CD4-positive, alpha-beta T cell treated with Interleukin-12 subunit alpha and Interleukin-12 subunit beta, for 1 hour (primary cell): ENCODE measurements at places on chromosomes 1 and 21.

- DNase-seq: no peak
Observed at GRCh38 chr21:33367309-33367973, 35.8 kb upstream of the IFNGR2 start.

- DNase-seq: no peak
Observed at GRCh38 chr1:203034422-203035110, 8.3 kb downstream of the PPFIA4 start.

- DNase-seq: no peak
Observed at GRCh38 chr1:180636138-180636537, 4.3 kb downstream of the XPR1 start.

GRCh38 chr1:152440635-152441471 is 26.8 kb upstream of the CRNN start:
- DNase-seq: peak; percentile 80

GRCh38 chr1:203250911-203251310 is 21.4 kb upstream of the CHIT1 start:
- no peak for DNase-seq

DNA sequence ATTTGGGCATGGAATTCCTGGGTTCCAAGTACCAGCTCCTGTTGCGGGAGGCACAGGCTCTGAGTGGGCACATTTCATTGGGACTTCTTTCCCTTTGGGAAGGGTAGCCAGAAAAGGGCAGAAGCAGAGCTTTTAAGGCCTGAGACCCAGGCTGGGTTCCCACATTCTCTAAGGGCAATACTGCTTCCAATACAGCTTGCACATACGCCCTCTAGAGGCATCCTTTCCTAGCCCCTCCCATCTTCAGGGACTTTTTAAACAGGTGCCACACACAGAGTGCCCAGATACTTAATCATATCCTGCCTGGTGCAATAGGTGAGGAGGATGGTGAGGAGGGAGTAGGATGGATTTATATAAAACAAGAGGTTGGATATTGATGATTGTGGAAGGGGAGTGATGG is 5.7 kb downstream of the GPR88 start:
- DNase-seq: peak; percentile 48

- DNase-seq: no peak
Observed at GRCh38 chr1:48530727-48531351, 58.8 kb upstream of the SPATA6 start.

DNA sequence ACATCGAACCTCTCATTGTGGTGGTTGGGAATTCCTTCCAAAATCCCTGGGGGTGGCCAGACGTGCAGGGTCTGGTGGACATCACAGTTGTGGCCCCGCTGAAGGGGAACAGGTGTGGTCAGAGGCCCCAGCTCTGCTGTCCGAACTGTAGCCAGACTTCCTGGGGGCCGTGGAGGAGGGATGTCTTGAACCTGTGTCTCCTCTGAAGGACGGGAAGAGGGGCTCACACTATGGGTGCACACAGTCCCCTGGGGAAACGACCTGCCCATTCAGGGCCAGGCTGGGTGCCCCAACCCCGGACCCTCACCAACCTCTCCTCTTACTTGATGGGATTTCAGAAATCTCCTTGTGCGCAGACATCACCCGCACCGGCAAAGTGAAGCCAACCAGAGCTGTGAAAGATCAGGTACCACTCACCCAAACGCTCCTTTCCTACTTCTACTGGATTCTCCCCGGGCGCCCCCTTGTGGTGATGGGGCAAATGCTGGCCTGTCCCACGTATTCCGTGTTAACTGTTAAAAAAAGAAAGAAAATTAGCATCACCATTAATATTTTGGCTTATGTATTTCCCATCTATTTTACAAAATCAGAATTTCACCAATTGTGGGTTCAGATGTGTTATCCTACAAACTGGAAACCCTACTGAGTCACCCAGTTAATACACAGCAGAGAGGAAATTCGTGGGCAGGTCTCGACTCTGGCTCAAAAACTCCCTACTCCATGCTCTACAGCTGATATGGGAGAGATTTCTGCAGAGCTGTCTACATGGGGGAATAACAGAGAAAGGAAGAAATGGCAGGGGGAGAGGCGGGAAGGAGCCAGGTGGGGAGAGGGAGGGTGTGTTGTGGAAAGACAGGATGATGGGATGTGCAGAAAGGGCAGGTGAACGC is 28.1 kb downstream of the PADI4 start:
- peak; percentile 42 for DNase-seq

DNA sequence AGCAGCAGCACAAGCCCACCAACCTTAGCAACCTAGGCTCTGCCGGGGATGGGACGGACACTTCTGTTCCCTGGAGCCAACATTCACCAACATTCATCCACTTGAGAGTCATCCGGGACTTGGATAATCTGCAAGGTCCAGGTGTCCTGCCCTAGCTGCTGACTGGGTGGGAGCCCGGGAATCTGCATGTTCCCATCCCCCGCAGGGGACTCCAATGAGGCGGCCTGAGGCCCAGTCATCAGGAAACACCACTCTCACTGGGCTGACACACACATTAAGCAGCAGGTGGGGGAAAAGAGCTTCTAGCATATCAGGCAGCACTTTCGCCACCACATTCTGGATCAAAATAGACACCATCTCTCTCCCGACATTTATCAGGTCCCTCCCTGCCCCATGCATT is 38.4 kb upstream of the CCSAP start:
- no peak for DNase-seq

GRCh38 chr1:171292799-171293198 is 21.2 kb upstream of the FMO4 start:
- DNase-seq: no peak

GRCh38 chr21:32597205-32597604 is 11.9 kb upstream of the TCP10L start:
- DNase-seq: no peak
